Activated CD4-positive, alpha-beta T cell treated with anti-CD3 and anti-CD28 coated beads, Interleukin-2, amount 10 ng/mL, durations not matched to agents 24 days and 14 days (primary cell): ENCODE measurements at places on chromosomes 7 and 10. TPM values are rescaled to one million over a fixed set of nuclear protein-coding genes. Genes with fewer than 3 reads are reported as not detected.

DNA sequence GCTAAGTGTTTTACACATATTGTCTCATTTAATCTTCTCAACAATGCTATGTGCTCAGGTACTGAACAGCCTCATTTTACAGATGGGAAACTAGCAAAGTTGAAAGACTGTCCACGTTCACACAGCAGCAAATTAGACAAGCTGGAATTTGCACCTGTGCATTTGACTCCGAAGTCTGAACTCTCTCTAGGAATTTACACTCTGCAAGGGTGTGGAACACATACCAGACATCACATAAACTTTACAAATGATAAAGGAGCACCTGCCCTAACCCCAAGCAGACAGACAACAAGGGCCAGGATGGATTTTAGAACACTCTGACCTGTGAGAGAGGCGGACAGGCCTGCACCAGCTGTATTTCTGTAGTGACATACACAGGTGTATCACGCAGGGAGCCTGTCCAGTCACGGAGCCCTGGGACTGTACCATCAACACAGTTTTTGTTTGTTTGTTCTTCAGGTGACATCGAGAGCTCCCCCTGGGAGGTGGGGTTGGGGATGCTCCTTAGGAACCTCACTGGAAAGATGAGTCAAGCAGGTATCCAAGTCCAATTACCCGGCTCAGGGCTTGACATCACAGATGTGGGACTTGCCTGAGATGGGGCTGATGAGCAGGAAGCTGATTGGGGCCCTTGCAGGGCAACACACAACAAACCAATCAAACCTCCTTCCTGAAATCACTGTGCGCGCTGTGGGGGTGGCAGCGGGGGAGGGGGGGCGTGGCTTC is 31.0 kb downstream of the MKI67 start:
- no peak overlapping the region for H3K4me3 ChIP-seq
- no peaks in the 10 kb centered on the region for H3K27me3 ChIP-seq
- peaks cover 38% of the 10 kb centered on the region for H3K36me3 ChIP-seq
- peaks cover 34% of the 10 kb centered on the region for H3K4me1 ChIP-seq
- peak overlapping the region; percentile 77 for H3K27ac ChIP-seq

- no peaks in the 10 kb centered on the region for H3K36me3 ChIP-seq
- H3K4me3 ChIP-seq = no peak overlapping the region
- no peak overlapping the region for H3K27ac ChIP-seq
- no peaks in the 10 kb centered on the region for H3K4me1 ChIP-seq
- H3K27me3 ChIP-seq = peaks cover 3% of the 10 kb centered on the region
- no peak for DNase-seq
Observed at GRCh38 chr7:93563584-93563983, 10.9 kb downstream of the CALCR start.

- no peak overlapping the region for H3K4me3 ChIP-seq
- no peak for DNase-seq
- H3K27me3 ChIP-seq = no peaks in the 10 kb centered on the region
- H3K27ac ChIP-seq = no peak overlapping the region
Observed at GRCh38 chr7:149727899-149728476, 45.4 kb downstream of the ZNF467 start.

The BAIAP2L1 gene
- total RNA-seq = 1.3 and 1.4 TPM in 2 replicates

DNA sequence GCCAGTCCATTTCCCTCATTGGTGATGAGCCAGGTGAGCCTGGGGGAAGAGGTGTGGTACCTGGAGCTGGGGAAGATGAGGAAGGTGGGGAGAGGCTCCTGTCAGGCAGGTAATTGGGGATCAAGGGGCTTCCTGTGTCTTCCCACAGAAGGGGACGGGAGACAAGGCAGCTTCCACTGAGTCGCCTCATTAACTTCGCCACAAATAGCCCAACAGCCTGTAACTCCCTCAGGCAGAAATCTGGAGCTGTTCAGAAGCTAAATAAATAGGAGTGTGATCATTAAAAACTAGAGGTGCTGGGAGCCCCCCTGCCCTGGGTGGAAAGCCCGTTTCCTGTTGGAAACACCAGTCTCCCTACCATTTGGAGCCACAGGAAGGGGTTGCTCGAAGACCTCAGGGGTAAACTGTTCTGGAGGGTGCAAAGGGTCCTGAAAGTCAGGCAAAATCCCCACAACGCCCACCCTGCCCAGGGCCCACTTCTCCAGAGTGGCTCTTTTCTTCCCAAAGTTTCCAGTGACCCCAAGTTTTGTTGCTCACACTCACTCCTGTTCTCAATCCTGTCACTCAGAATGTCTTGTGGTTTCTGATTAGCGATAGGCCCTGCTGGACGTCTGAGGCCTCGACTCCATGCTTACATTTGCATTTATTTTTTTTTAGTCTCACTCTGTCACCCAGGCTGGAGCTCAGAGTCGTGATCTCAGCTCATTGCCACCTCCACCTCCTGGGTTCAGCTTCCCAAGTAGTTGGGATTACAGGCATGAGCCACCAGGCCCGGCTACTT is 25.7 kb downstream of the UNC5B start:
- H3K4me3 ChIP-seq = no peak overlapping the region
- H3K27me3 ChIP-seq = no peaks in the 10 kb centered on the region
- H3K4me1 ChIP-seq = no peaks in the 10 kb centered on the region
- H3K27ac ChIP-seq = no peak overlapping the region
- DNase-seq = no peak
- H3K36me3 ChIP-seq = no peaks in the 10 kb centered on the region

- peaks cover 31% of the 10 kb centered on the region for H3K4me1 ChIP-seq
- DNase-seq = peak; percentile 95
- peak overlapping the region; percentile 98 for H3K4me3 ChIP-seq
- no peaks in the 10 kb centered on the region for H3K27me3 ChIP-seq
- peak overlapping the region; percentile 97 for H3K27ac ChIP-seq
Observed at GRCh38 chr7:44797329-44798258, 1.1 kb downstream of the PPIA start.

The SRRM3 gene
- 0.09 and 0.17 TPM in 2 replicates for total RNA-seq

- no peaks in the 10 kb centered on the region for H3K27me3 ChIP-seq
- DNase-seq = no peak
- H3K36me3 ChIP-seq = no peaks in the 10 kb centered on the region
- H3K4me3 ChIP-seq = no peak overlapping the region
- H3K27ac ChIP-seq = no peak overlapping the region
Observed at GRCh38 chr10:127149501-127150081, 46.8 kb downstream of the INSYN2A start.

DNA sequence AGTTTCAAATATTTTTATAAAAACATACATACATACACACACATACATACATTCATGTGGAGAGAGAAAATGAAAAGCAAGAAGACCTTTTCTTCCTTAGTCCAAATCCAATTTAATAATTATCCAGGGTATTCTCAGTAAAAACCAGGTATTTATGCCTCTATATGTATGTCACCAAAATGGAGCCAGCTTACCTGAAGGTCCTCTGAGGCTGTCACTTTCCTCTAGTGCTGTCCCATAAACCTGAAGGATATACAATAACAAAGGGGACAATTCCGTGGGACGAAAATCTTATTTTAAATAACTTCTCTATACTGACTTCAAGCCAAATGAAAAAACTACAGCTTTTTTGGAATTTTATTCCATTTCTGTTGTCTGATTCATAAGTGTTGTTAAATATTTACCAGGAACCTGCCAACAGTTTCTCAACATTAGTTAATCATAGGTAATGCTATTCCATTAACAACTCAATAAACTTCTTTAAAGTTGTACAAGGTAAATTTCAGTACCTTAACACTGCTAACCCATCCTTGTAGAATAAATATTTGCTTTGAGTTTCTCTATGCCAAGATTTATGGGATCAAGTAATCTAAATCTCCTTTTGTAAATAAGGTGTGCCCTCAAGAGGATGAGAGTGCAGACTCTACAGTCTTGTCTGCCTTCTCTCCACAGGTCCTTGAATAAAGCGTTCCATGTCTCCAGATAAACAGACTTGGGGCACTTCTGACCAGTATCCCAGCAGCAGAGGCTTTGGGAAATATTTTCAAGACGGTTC is 260.3 kb downstream of the AHR start:
- H3K36me3 ChIP-seq = no peaks in the 10 kb centered on the region
- H3K4me1 ChIP-seq = no peaks in the 10 kb centered on the region
- no peak overlapping the region for H3K27ac ChIP-seq

The TAS2R3 gene
- 1.2 and 2.2 TPM in 2 replicates for total RNA-seq

The TCAF2 gene
- total RNA-seq = 32.8 and 34.7 TPM in 2 replicates

- H3K4me3 ChIP-seq = peak overlapping the region; percentile 60
- peaks cover 8% of the 10 kb centered on the region for H3K4me1 ChIP-seq
- H3K36me3 ChIP-seq = no peaks in the 10 kb centered on the region
- peaks cover 34% of the 10 kb centered on the region for H3K27me3 ChIP-seq
- DNase-seq = peak; percentile 52
Observed at GRCh38 chr7:69599955-69600709, 1.9 kb downstream of the AUTS2 start.

GRCh38 chr10:26435852-26436251 is 2.3 kb upstream of the APBB1IP start:
- H3K27ac ChIP-seq = no peak overlapping the region
- H3K4me1 ChIP-seq = peaks cover 21% of the 10 kb centered on the region
- H3K27me3 ChIP-seq = no peaks in the 10 kb centered on the region
- peaks cover 2% of the 10 kb centered on the region for H3K36me3 ChIP-seq

The NKX6-2 gene
- total RNA-seq = not detected in 2 replicates

- DNase-seq = no peak
- no peak overlapping the region for H3K27ac ChIP-seq
- peaks cover 4% of the 10 kb centered on the region for H3K4me1 ChIP-seq
- H3K4me3 ChIP-seq = no peak overlapping the region
- no peaks in the 10 kb centered on the region for H3K36me3 ChIP-seq
Observed at GRCh38 chr10:3858051-3858845, 73.2 kb upstream of the KLF6 start.

- no peaks in the 10 kb centered on the region for H3K4me1 ChIP-seq
- peaks cover 24% of the 10 kb centered on the region for H3K36me3 ChIP-seq
- peaks cover 7% of the 10 kb centered on the region for H3K27me3 ChIP-seq
- DNase-seq = no peak
- H3K4me3 ChIP-seq = no peak overlapping the region
Observed at GRCh38 chr7:151459726-151460473, 20.0 kb upstream of the CRYGN start.

GRCh38 chr10:21705828-21706176 is 171.8 kb downstream of the MLLT10 start:
- H3K27me3 ChIP-seq = no peaks in the 10 kb centered on the region
- peaks cover 42% of the 10 kb centered on the region for H3K36me3 ChIP-seq
- no peak overlapping the region for H3K4me3 ChIP-seq
- H3K27ac ChIP-seq = no peak overlapping the region

The PON1 gene
- not detected in 2 replicates for total RNA-seq

The CASD1 gene
- total RNA-seq = 12.5 and 13.4 TPM in 2 replicates

The ABCB1 gene
- total RNA-seq = 1.4 and 2.2 TPM in 2 replicates

GRCh38 chr10:104323760-104324201 is 14.5 kb downstream of the ITPRIP start:
- no peaks in the 10 kb centered on the region for H3K27me3 ChIP-seq
- peaks cover 8% of the 10 kb centered on the region for H3K36me3 ChIP-seq
- H3K4me3 ChIP-seq = peak overlapping the region; percentile 67
- no peak for DNase-seq
- H3K4me1 ChIP-seq = peaks cover 88% of the 10 kb centered on the region

The CALML3 gene
- total RNA-seq = not detected in 2 replicates

- H3K4me3 ChIP-seq = no peak overlapping the region
- no peak for DNase-seq
- no peak overlapping the region for H3K27ac ChIP-seq
- H3K27me3 ChIP-seq = peaks cover 76% of the 10 kb centered on the region
- peaks cover 5% of the 10 kb centered on the region for H3K36me3 ChIP-seq
Observed at GRCh38 chr10:75404815-75405597, 3.4 kb upstream of the ZNF503 start.

DNA sequence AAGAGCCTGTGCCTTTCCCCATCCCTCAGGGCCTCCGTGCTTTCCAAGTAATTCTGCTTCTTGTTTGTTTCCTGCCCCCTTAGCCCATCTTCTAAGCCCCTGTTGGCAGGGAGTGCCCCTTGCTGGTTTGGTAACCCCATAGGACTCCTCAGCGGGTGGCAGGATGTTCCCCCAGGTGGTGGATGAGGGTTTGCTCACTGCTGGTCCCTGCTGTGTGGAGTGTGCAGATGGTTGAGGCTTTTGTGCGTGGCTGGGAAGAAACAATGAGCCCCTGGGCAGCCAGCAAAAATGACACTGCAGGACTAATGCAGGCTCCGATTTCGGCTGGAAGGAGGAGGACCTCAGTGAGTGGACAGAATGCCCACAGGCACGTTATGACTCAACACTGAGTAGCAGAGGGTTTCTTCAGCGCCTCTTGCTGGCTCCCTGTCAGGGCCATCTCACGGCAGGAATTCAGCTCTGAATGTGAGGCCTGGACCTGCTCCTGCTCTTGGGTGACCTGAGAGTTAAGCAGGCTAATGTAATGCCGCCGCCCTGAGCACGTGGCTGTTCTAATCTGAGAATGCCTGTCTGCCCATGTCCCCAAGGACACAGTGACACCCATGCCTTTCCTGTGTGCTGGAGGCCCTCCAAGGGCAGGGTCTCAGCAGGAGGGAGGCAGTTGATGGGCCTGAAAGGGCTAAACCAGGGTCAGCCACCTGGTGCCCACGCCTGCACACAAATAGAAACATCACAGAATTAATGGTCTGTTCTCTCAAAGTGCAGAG is 16.6 kb downstream of the BAG3 start:
- H3K27ac ChIP-seq = peak overlapping the region; percentile 15
- H3K4me3 ChIP-seq = no peak overlapping the region

DNA sequence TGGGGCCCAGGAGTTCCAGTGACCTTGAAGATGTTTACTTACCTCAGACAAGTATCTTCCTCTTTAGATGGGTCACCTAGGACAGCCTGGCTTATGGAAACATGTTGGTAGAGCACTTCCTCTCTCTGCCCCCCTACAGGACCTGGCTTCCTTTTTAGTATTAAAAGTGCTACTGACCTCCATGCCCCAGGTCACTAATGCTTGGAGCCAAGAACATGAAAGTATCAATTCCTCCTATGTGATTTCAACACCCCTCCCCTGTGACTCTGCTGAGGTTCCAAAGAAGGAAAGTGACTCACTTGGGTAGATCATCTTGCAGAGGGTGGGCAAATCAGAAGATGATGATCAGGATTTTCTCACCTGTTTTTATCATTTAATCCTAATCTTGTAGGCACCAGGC is 125.3 kb upstream of the CCDC6 start:
- no peak overlapping the region for H3K4me3 ChIP-seq
- DNase-seq = no peak
- peaks cover 6% of the 10 kb centered on the region for H3K4me1 ChIP-seq
- no peaks in the 10 kb centered on the region for H3K27me3 ChIP-seq
- H3K27ac ChIP-seq = no peak overlapping the region

- no peak overlapping the region for H3K27ac ChIP-seq
- peaks cover 16% of the 10 kb centered on the region for H3K4me1 ChIP-seq
- no peak for DNase-seq
- H3K4me3 ChIP-seq = no peak overlapping the region
- peaks cover 9% of the 10 kb centered on the region for H3K36me3 ChIP-seq
Observed at GRCh38 chr10:122957474-122957873, 3.4 kb upstream of the C10orf88 start.

- no peak for DNase-seq
- no peak overlapping the region for H3K4me3 ChIP-seq
- no peaks in the 10 kb centered on the region for H3K36me3 ChIP-seq
- no peaks in the 10 kb centered on the region for H3K4me1 ChIP-seq
- H3K27ac ChIP-seq = no peak overlapping the region
- H3K27me3 ChIP-seq = no peaks in the 10 kb centered on the region
Observed at GRCh38 chr10:107232013-107232412, 67.5 kb upstream of the SORCS1 start.
